Activated B cell treated with CpG ODN at 0.5 μM for 24 hours (primary cell): ENCODE measurements at places on chromosomes 3 and 15. TPM values are rescaled to one million over a fixed set of nuclear protein-coding genes. Genes with fewer than 3 reads are reported as not detected.

The RNF123 gene
- total RNA-seq, result 35.1 and 51.4 TPM in 2 replicates

The ISLR2 gene
- total RNA-seq, result not detected in 2 replicates

The NAALADL2 gene
- total RNA-seq, result 0.56 TPM in 1 of 2 replicates, not detected in the other

The CYP19A1 gene
- 0.07 TPM in 1 of 2 replicates, not detected in the other for total RNA-seq

The ABI3BP gene
- total RNA-seq, result not detected in 2 replicates

The CEP70 gene
- 5.9 and 11.0 TPM in 2 replicates for total RNA-seq

The ALDH1A3 gene
- not detected in 2 replicates for total RNA-seq
